ENCODE measurements at places on chromosomes 1 and 21. TPM values are rescaled to one million over a fixed set of nuclear protein-coding genes. Genes with fewer than 3 reads are reported as not detected.

KMO gene
- polyA plus RNA-seq: 35.5 TPM

DIPK1A gene
- polyA plus RNA-seq: 6.1 TPM

KCNA3 gene
- not detected for polyA plus RNA-seq

GRCh38 chr1:75327395-75327794 is 193.2 kb downstream of the LHX8 start:
- DNase-seq: no peak

GRCh38 chr1:67677408-67677807 is 7.6 kb upstream of the GADD45A start:
- DNase-seq: no peak

DNA sequence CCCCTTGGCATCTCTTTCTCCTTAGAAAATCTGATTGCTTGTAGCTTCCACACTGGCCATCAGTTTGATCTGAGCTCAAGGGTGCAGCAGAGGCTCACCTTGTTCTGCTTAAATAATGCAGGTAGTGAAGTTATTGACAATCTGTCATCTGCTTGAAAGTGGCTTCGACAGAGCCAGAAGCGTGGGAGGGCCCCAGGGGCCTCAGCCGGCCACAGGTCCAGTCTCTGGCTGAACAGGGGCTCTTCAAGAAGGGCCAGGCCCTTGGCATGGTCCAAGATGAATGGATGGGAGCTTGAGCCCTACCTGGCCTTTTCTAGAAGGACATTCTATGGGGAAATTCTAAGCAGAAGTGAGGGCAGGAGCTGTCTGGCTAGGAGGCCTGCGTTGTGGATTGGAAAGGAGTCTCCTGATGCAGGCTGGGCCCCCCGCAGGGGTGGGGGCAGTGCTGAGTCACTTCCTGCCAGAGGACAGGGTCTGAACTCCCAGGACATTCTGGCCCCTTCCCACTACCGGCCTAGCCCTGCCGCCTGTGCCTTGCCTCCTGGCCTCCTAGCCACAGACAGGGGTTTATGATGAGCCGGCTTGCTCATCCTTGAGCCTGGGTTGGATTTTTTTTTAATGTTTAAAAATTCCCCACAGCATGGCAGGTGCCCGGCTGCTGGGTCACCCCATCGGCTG is 162.3 kb upstream of the VAMP3 start:
- no peak for DNase-seq

- no peak for DNase-seq
These were observed 240.7 kb downstream of the NRIP1 start for GRCh38 chr21:14824126-14824525.

DNA sequence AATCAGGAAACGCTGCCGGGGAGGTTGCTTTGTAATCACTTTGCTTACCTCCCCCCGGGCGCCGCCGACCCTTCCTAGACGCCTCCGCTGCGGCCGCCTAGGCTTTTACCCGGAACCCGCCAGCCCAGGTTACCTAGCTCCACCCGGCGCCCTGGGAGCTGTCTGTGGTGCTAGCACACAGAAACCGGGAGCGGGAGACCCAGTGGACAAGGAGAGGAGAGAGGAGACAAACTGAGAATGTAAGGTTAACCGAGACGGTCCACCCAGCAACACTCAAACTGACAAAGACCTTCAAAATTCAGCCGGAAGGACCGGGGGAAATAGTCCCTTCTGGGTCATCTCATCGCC is 9.8 kb downstream of the BARHL2 start:
- peak; percentile 91 for DNase-seq

- no peak for DNase-seq
These were observed 5.5 kb upstream of the ZBED6 start for GRCh38 chr1:203789966-203790365.

GRCh38 chr1:169574336-169574735 is 11.9 kb downstream of the F5 start:
- DNase-seq: no peak

DNA sequence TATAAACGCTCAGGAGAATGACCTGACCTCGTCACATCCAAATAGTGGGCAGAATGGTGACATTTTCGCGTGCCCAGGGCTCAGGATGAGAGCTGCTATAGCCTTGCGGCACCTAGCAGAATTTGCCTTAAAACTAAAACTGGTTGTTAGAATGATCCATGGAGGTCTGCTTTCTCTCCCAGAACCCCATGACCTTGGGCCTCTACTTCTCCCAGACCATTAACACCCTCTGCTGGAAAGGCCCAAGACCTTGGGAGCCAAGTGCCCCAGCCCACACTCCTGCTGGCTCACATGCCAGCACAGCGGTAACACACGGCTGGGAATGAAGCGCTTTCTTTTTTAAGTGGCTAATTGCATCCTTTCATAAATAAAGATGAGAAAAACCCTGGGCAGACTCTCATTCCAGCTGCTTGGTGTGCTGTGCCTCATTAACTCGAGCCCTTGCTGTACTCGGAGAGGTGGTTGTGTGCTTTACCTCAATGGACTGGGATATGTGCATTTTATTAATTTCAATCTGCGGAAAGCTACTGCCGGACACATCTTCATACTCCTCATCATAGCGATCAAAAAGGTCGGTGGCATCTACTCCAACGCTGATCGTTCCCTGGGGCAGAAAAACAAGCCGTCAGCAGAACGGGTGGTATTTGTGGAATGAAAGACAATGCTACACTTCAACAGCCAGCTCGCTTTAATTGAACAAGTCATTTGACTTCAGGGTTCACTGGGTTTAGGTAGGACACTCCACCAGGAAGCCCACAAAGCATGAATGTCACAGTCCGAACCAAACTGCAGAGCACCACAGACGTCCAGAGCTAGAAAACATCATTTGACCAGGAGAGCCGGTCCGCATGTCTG is 29.0 kb downstream of the THAP3 start:
- peak; percentile 90 for DNase-seq

DNA sequence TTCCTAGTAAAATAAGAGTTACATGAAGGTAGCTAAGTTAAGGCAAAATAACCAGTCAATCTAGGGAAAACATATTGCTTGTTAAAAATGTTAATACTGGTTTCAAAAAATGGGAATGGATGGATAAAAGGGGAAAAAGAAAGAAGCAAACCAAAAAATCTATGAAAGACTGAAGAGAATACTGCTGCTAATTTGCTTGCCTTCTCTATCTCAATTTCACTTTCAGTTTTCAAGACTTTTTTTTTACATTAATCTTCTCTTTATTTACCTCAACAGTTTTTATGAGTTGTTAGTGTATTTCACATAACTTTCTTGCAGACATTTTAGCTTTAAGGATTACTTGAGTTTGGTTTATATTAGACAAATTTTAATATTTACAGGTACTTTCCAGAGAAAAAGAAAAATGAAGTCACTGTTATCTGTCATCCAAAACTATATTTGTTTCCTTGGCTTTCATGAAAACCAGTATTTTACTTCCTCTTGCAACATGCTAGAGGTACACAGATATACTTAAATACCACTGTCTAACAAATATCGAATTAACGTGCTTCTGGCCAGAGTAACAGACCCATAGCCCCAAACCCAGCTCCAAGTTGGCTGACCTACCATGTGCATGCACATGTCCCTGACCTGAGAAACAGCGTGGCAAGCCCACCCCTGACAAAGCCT is 70.7 kb downstream of the COL24A1 start:
- DNase-seq: no peak

DNA sequence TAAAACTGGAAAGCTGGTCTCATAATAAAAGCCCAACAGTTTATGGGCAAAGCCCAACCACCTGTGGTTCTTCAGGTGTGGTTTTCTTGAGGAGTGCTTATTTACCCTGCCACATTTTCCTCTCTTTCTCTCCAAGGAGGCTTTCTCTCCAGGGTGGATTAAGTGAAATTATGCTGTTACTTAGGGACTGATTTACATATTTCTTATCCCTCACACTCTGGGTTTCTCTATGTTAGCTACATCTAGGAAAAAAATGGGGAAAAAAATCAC is 4.8 kb downstream of the TBX19 start:
- DNase-seq: peak; percentile 67

DNA sequence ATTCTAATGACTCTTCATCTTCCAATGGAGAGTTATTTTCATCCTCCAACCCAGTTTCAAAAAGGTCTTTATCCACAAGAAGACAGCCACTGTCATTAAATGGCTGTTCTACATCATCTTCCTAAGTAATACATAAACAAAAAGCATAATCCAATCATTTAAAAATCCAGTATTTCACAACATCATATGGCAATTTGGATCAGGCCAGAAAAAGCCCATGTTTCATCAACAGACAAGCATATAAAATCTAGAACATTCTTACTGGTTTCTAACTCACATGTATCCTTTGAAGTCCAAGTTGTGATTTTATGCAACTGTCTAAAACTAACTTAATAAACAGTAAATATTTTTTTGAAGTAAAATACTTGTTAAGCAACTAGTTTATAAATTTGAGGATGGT is 6.6 kb downstream of the CLSPN start:
- no peak for DNase-seq
